GM12864 (cell line): ENCODE measurements at places on chromosomes 3 and 15.

DNA sequence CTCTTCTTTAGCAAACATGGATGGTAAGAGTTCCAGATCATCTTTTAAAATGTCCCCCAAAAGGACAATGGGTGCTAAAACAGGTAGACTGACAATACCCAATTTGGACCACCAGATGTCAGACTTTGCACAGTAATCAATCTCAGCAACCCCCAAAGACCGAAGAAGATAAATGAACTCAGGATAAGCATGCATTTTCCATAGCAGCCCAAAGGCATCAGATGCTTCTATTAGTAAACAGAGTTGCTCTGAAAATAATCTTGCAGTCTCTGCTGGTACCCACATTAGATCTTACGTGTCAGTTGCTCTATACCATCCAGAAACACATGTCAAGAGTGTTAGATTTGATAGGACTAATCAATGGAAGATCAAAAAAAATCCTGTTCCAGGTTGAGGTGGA is 20.6 kb downstream of the MYH15 start:
- DNase-seq: peak; percentile 31

GRCh38 chr15:66685638-66686150 is 16.3 kb upstream of the SMAD6 start:
- no peak for DNase-seq

DNA sequence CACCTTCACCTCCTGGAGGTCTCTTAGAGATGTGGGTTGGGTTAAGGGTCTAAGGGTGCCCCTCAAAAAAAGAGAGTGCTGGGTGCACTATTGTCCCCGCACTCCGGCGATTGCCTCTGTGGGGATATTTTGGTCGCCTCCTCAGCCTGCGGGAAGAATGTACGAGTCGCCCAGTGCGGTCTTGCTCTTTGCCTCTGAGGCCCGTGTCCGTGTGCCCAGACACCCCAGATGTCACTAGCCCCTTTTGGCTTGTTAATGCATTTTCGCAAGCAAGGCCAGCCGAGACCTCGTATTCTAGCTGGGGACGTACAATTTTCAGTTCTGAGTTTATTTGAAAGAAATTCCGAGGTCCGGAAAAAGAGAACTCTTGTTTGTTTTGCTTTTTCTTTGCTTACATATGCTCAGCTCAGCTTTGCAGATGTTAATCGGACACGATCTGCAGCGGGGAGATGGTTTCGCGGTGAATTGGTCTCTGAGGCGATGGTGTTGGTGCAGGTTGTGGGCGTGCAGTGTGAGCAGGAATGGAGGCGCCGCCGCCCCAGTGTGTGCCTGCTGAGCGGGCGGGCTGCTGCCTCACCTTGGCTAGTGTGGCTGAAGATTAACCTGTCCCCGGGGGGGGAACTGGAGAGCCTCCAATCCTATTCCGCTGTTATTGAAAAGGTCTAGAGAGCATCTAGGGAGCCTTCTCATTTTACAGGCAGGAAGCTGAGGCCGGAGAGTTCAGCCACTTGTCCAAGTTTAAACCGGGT is 1.4 kb downstream of the ST6GAL1 start:
- DNase-seq: no peak

- DNase-seq: no peak
Observed at GRCh38 chr15:77243135-77243534, 172.2 kb upstream of the TSPAN3 start.

GRCh38 chr3:134376786-134377426 is 2.7 kb upstream of the AMOTL2 start:
- DNase-seq: no peak

DNA sequence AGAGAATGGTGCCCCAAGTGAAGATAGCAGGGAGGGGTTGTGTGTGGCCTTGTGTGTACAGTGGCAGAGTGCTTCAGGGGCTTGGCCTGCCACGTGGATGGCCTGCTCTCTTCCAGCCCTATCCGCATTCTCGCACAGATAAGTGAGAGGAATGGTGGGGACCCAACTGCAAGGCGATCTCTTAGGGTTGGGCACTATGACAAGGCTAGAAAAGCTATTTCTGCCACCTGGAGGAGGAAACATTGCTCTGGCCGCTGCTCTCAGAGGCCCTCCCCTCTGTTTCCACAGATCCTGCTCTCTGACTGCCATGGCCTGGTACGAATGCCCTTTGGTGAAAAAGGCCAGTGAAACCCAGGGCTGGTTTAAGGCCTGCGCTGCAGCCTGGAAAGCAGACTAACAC is 20.6 kb downstream of the EEFSEC start:
- no peak for DNase-seq

DNA sequence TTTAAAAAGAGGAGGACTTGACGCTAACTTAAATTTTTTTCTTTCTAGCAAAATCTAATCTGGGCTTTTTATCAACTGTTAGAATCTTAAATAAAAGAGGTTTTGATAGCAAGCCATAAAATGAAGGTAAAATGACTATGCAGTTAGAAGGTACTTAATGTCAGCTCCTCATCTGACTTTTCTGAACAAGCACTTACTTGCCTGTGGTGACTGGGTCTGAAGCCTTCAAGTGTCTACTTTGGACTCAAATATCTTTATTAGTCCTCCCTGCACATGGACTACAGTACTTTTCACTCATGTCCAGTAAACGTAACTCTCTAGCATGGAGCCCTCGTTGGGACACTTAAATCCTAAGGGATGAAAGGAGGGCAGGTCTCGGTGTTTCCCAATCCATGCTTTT is 135.9 kb downstream of the P2RY1 start:
- no peak for DNase-seq

DNA sequence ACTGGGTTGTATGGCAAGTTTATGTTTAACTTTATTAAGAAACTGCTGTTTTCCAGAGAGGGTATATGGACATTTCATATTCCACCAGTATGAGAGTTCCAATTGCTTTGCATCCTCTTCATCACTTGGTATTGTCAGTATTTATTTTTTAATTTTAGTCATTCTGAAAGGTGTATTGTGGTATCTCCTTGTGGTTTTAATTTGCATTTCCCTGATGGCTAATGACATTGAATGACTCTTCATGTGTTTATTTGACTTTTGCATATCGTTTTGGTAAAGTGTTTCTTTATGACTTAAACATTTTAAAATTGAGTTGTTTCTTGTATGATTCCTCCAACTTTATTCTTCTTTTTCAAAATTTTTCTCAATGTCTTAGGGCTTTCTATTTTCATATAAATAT is 44.4 kb downstream of the IL1RAP start:
- DNase-seq: no peak

GRCh38 chr3:46928282-46928681 is 48.3 kb downstream of the CCDC12 start:
- peak; percentile 70 for DNase-seq

GRCh38 chr3:21466476-21466875 is 284.5 kb downstream of the ZNF385D start:
- DNase-seq: no peak

GRCh38 chr3:72338082-72338941 is 509.9 kb downstream of the SHQ1 start:
- DNase-seq: no peak

DNA sequence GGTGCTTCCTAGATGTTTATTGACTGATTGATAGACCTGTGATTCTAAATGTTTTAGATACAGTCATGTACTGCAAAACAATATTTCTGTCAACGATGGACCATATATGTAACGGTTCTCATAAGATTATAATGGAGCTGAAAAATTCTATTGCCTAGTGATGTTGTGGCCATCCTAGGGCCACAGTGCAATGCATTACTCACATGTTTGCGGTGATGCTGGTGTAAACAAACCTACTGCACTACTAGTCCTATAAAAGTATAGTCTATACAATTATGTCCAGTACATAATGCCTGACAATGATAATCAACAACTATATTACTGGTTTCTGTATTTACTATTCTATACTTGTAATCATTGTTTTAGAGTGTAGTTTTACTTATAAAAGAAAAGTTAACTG is 46.8 kb downstream of the CHST2 start:
- DNase-seq: no peak

- DNase-seq: no peak
Observed at GRCh38 chr3:11878837-11879236, 32.2 kb upstream of the TAMM41 start.

DNA sequence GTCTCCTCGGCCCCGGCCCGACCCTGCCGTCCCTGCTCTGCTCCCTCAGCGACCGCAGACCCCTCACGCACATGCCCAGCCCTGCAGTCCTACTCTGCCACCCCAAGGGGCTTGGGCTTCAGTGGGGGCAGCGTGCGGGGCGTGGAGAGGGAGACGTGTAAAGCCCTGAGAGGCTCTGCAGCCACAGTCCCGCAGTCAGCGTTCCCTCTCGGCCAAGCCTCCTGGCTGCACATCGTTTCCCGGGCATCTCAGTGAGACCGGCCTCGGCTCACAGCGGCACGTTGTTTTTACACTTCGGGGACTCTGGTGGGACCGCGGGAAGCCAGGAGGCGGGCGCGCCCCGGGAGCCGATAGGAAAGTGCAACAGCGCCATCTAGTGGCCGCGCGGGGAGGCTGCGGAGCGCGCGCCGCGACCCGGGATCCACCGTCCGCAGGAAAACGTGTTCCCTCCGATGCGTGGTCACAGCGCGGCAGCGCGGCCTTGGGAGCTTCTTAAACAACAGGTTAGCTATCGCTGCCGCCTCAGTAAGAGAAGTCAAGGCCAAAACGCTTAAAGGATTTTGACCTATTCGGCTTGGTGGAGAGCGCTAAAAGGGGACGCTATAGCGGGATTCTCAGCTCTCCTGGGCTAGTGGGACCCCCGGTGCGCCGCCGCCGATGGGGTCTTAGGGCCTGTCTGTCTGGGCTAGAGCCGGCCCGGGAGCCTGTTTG is 226.8 kb upstream of the IGF1R start:
- no peak for DNase-seq

- DNase-seq: no peak
Observed at GRCh38 chr3:126033051-126033745, 50.7 kb downstream of the SLC41A3 start.
